Neural cell (in vitro differentiated cells): ENCODE measurements at places on chromosomes 13 and 19. TPM values are rescaled to one million over a fixed set of nuclear protein-coding genes. Genes with fewer than 3 reads are reported as not detected.

CACNG7 gene
- 27.8 and 37.0 TPM in 2 replicates for polyA plus RNA-seq

ZNF723 gene
- not detected in 2 replicates for polyA plus RNA-seq

KCNRG gene
- 3.3 and 6.7 TPM in 2 replicates for polyA plus RNA-seq

DHDH gene
- polyA plus RNA-seq: 1.4 and 4.8 TPM in 2 replicates

CRX gene
- not detected in 2 replicates for polyA plus RNA-seq
